ENCODE measurements at places on chromosomes 5 and 9.

GRCh38 chr9:99154356-99154755 is 49.4 kb downstream of the TGFBR1 start:
- no peak for DNase-seq

DNA sequence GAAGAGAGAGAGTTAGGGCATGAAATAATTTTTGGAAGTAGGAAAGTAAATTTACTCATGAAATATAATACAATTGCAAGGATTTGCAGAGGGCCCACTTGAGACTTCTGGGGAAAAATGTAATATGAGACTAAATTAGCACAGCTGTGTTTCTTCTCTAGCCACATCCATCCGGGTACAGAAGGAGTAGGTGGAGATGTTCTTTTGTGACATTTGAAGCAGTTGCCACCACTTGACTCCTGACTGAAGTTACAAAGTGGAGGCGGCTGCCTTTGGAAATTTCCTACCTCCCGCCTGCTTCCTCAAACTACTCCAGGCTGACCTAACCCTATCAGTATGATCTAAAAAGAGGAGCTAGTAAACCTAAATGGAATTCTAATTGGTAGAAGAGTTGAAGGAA is 58.1 kb upstream of the SHISAL2B start:
- DNase-seq = peak; percentile 24

DNA sequence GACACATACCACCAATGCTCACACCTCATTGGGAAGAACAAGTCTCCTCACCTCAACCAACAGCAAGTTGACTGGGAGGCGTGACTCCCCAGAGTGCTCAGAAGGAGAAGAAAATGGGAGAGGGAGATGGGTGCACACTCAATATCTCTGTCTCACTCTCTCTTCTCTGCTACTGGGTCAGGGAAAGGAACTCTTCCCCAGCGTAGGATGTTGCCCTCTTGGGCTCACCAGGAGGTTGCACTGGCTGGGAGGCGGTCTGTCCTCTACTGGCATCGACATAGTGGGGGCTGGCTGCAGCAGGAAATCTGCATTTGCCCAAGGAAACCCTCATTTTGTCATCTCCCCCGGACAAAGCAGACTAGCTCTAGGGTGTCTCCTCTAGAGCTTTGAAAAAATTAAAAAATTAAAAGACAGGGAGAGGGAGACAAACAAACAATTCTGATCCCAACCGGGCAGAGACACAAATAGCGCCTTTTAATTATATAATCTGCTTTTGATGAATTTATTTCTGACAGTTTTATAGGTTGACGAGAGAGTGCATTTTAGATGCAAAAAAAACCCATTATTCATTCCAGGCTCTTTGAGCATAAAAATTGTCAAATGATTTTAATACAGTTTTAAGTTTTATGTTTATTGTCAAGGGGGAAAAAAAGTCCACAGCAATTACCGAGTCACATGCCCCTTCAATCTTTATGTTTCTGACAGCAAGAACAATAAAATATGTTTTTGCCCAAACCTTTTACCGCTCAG is 179.3 kb upstream of the MVB12B start:
- DNase-seq = no peak

GRCh38 chr5:56303511-56303910 is 70.4 kb upstream of the ANKRD55 start:
- no peak for DNase-seq

GRCh38 chr5:148953711-148954110 is 109.2 kb downstream of the SH3TC2 start:
- no peak for DNase-seq

- no peak for DNase-seq
Measured at GRCh38 chr5:95087816-95088317, 197.0 kb downstream of the MCTP1 start.

GRCh38 chr9:36451949-36452348 is 51.9 kb upstream of the RNF38 start:
- no peak for DNase-seq

- no peak for DNase-seq
Measured at GRCh38 chr9:121199921-121200320, 1.7 kb downstream of the RAB14 start.

GRCh38 chr9:38214432-38214831 is 145.4 kb upstream of the SHB start:
- no peak for DNase-seq

GRCh38 chr5:178642351-178642909 is 15.6 kb upstream of the CLK4 start:
- no peak for DNase-seq

Data from DMS153 (cell line).